T-helper 9 cell (primary cell): ENCODE measurements at places on chromosomes 4 and X.

- no peak for DNase-seq
Measured at GRCh38 chr4:154741922-154742850, 1.6 kb upstream of the LRAT start.

GRCh38 chrX:103734125-103734760 is 23.5 kb downstream of the TMEM31 start:
- no peak for DNase-seq

- DNase-seq: no peak
Measured at GRCh38 chrX:134601240-134601765, 57.0 kb downstream of the PLAC1 start.

DNA sequence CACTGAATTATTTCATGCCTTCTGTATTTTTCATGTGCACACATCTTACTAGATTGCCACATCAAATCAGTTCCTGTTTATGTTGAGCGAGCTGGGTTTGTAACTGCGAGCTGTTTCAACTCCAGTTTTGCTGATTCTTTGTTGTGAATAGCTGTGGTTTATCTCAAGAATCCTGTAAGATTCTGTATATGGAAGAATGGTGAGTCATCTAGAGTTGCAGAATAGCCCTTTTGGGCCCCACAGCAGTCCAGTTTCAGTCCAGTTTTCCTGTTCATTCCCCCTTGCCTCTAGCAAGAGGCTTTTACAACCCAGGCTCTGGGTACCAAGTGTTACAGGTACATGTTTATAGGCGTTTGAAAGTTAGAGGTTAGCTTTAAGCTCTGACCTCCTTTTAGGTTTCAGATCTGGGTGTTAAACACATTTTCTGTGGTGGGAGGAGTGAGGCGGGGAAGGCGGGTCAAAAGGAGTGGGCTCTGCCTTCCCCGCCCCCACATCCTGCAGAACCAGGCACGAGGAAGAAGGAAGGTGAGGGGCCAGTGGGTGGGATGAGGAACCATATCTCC is 32.7 kb downstream of the TBC1D14 start:
- DNase-seq: peak; percentile 19

GRCh38 chrX:15761564-15762191 is 23.6 kb downstream of the CA5B start:
- DNase-seq: no peak

DNA sequence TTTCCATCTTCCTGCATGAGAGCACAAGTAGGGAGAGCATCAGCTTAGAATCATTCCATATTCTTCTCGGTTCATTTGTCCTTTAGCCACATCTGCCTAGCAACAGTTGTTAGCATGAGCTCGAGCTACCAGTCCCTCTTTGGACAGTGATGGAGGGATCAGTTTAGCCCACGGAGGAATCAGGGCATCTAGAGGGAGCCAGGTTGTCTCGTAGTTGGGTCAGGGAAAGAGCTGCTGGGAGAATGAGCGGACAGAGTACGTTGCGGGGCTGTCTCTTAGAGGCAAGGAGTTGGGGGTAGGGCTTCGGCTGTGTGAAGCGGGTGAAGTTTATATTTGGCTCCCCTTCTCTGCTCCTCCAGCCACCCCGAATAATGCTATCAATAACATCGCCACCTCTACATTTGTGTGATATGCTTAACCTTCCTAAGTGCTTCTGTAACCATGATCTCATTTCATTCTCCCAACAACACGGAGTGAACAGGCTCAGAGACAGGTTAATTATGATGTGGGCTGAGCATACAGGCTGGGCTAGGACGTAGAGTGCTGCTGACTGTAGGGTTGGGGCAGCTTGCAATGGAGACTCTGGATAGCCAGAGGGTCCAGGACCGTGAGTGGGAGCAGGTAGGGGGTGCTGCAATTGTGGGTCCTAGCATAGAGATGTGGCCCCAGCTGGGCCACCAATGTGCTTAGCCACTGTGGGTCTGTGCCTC is 72.6 kb downstream of the FRMPD3 start:
- DNase-seq: no peak

DNA sequence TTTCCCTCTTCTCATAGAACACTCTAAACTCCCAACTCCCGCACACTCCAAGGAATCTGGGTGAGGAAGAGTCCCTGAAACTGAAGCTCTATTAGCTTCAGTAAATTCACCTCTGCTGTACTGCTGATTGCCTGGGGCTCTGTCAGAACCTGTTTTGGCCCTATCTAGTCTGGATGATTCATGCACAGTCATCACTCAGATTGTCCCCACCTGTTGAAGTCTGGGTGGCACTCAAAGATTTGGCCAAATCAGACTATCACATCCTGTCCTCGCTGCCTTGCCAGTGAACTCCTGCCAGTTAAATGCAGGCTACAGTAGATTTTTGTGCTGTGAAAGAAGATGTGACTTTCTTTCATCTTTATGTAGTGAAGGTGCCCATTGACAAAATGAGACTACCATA is 63.5 kb upstream of the EMCN start:
- no peak for DNase-seq
